ENCODE measurements at places on chromosomes 1 and 21.

- no peak for DNase-seq
Observed at GRCh38 chr1:172219966-172220365, 200.5 kb upstream of the C1orf105 start.

GRCh38 chr1:32219022-32219421 is 3.1 kb downstream of the TMEM234 start:
- DNase-seq: peak; percentile 44

DNA sequence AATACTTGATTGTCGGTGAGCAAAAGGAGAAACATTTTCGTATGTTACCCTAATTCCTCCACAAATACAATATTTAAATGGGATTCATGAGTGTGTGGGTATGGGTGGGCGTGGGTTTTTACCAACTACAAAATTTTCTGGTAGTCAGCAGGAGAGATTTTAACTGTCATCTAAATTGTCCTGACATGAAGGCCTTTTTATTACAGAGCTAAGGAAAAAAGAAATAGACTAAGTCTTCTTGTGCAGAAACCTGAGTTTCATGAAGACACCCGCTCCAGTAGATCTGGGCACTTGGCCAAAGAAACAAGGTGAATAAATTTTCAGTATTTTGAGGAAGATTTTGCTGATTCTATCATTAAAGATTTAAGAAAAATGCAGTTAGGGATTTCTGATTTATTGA is 752 bp downstream of the RGS18 start:
- no peak for DNase-seq

DNA sequence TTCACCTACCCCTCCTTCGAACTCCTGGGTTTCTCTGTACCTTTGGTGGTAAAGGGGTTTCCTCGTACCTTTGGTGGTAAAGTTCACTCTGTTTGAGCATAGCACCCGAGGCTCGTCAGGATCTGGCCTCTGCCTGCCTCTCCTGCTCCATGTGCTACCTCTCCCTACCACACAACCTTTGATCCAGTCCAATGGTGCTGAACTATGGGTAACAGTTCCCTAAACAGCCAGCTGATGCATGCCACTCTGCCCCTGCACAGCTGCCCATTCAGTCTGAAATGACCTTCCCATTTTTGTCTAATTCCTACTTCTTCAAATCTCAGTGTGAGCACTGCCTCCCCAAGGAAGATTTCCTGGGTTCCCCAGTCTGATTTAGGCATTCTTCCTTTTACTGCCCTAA is 14.0 kb downstream of the OVAAL start:
- no peak for DNase-seq

- DNase-seq: peak; percentile 45
Observed at GRCh38 chr1:53550201-53550741, 91.1 kb downstream of the DMRTB1 start.

DNA sequence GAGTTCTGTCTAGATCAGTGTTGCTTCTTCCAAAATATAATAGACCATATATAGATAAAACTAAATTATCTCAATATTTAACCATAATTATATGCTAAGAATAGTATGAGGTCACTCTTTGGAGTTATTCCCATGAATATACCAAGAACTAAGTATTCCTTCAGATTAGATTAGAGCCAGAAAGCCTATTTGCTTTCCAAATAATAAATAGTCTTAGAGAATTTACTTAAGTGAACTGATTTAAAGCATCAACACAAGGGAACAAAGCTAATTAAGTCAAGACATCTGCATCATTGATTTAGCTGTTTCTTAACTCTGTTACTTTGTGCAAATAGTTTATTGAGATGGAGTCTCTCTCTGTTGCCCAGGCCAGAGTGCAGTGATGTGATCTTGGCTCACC is 35.7 kb downstream of the FNBP1L start:
- DNase-seq: no peak

DNA sequence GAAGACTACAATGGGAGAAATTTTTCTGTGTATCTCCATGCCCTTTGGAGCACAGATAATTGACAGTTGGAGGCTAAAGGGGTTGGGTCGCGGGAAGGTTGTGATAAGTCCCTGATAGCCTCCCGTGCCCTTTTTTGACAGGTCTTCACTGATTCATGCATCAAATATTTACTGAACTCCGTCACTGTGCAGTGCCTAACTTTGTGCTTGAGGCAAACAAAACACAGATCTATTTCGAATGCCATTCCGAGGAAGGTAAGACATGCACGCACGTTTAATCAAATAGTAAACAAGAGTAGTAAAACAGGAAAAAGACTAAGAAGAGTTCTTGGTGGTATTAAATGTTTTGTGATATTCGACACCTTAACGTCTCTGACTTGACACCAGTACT is 494 bp upstream of the PIP5K1A start:
- no peak for DNase-seq

GRCh38 chr1:201619513-201619912 is 80.6 kb downstream of the NAV1 start:
- no peak for DNase-seq

DNA sequence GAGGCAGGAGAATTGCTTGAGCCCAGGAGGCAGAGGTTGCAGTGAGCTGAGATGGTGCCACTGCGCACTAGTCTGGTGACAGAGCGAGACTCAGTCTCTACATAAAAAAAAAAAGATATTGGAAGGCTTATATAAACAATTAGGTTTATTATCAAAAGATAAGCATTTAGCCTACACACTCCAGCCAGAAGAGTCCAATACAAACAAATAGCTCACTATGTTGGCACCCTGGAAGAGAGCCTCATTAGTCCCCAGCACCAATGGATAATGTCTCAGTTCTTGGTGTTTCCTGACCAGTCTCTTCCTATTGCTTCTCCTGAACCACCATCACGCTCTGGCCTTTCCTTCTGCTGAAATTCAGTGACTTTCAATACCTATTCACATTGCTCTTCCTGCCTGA is 48.6 kb upstream of the ATP1A1 start:
- no peak for DNase-seq

- peak; percentile 33 for DNase-seq
Observed at GRCh38 chr1:53765657-53766056, 26.7 kb upstream of the GLIS1 start.

DNA sequence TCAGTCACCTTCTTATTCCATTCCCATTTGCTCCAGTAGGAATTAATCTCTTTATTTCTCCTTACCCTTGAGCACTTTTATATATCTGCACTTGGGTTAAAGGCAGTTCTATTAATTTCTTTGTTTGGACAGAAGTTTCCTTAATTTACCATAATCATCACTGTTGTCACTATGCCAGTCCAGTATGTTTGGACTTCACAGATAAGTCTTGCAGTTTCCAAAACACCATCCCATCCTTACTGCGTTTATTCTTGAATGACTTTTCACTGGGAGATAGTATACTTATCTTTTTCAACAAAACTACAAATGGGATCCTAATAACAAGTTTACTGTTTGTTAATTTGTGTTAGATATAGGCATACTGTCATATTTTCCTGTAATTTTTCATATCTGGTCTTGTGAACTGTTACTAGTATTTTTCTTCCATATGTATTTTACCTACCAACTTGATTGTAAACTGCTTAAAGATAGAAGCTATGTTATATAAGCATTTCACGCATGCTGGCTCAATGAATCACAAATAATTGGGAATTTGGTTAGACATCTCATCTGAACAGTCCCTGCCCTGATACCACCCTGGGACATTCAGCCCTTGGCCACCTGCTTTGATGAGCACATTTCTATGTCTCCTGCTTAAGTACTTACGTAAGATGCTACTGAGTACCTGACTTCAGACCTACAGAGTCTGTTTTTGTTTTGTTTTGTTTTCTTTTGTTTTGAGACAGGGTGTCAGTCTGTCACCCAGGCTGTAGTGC is 78.2 kb downstream of the OLFML2B start:
- DNase-seq: no peak

DNA sequence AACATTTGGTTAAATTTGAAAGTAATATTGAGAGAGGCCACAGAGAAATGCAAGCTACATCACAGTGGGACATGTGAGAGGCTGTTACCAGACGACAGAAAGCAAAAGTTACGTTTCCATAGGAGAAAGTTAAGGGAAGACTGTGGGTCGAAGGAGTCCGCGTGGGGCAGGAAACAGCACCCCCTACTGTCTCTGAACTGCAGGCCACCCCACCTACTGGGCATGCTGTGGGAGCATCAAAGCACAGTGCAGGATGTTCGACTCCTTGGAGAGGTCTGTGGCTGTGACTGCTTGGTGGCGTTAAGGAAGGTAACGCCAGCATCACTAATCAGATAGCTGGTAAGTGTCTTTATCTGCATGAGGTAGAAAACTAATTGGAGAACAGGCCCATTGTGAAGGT is 123.9 kb downstream of the PTBP2 start:
- peak; percentile 31 for DNase-seq

GRCh38 chr1:31535561-31535960 is 40.8 kb upstream of the TINAGL1 start:
- no peak for DNase-seq

DNA sequence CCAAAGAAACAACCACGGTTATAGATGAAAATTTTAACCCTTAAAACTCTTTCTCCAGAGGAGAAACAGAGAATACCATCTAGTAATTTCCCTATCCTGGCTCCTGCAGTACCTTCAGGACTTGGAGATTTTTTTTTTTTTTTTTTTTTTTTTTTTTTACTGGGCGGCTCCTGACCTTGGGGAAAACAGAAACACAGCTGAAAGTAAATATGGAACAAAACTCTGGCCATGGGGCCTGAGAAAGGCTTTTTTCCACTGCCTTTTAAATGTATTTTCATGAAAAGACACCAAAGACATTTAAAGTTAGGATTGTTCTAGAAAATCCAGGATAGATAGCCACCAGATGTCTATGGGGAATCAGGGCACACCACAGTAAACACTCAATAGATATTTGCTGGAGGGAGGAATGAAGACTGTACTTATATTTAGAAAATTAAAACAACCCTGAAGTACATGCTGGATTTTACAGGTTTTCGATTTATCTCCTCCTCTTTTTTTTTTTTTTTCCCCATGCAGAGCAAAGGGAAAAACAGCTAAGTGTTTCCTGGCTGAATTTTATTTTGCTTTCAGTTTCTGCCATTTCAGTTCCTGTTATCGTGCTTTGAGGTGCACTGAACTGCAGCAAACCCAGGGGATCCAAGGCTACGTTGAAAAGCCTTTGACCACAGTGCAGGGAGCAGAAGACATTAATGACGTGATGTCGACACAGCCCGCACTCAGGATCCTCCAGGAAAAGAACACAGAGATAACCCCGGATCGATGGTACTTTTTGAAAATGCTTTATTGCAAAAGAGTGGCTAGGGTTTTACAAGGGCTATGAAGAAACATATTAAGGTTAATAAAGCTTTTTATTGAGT is 35.7 kb upstream of the CNN3 start:
- peak; percentile 38 for DNase-seq

DNA sequence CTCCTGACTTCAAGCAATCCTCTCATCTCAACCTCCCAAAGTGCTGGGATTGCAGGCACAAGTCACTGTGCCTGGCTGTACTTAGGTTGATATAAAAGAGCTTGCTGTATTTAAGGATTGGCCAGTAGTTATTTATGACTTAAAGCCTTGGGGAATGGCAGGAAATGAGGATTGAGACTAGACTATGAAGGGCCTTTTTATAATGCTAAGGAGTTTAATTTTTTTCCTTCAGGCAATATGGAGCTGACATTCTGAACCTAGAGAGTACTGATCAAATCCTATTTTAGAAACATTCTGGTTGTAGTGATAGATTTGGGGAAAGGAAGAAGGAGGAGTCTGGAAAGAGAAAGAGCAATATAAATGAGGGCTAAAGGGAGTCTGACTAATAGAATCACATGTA is 44.7 kb downstream of the MSH4 start:
- DNase-seq: no peak

GRCh38 chr1:181216591-181216994 is 128.1 kb downstream of the IER5 start:
- no peak for DNase-seq

- no peak for DNase-seq
Observed at GRCh38 chr1:29426701-29427279, 190.5 kb downstream of the PTPRU start.

DNA sequence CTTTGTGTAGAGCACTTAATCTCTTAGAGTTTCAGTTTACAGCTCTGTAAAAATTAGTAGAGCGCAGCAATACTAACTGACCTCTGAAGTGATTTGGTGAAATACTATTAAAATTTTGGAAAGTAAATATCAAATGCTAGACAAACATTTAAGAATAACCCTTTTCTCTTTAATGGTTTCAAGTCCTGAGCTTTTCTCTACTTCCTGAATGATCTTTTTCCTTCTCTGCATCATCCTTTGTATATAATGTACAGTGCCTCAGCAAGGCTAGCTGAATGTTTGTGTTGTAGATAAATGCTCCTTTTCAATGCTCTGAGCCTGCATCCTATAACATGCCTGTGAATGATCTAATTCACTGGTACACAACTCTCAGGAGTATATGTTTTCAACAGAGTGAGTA is 272.9 kb downstream of the ADGRL2 start:
- DNase-seq: no peak

DNA sequence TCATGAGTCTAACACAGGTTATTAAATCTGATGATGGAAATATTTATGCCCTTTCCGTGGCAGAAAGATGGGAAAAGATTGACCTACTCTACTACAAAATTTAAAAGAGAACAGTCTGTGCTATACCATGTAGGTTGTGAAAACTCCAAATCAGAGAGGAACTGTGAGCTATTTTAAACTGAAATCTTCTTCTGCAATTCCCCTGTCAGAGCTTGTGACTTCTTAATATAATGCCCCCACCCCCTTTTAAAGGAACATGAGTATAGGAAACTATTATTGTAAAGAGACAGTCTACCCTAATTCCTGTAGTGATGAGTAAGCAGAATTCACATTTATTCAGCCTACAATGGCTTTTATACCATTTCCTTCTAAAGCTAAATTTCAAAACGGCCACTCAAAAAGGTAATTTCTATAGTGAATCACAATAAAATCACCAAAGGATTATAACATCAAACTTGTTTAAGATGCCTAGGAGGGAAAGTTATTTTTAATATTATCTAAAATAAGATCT is 11.7 kb downstream of the DSCAM start:
- DNase-seq: no peak

DNA sequence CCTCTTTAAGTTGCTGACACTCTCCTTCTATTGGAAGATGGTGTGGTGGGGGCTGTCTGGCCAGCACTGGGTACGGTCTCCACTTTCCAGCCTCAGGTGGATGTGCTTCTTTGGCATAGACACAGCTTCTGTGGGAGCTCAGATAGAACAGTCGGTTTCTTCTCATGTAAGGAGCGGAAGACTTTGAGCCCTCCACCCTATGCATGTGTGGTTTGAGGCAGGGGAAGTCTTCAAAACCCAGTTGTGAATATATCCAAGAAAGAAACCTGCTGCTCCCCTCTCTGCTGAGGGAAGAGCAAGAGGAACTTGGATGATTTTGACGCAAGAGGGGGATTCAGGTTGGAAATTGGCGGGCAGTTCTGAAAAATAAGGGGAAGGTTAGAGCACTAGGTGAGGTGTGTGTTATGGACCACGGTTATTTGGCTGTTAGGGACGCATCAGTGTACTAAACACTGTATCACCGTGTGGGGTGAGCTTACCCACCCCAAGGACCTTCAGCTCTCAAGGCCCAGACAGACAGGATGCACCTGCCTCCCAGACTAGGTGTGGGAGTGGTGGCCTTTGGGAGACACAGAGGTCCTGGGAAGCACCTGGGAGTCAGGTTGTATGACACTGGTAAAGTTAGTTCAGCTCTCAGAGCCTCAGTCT is 36.2 kb downstream of the IL6R start:
- no peak for DNase-seq

GRCh38 chr1:72010094-72010431 is 272.3 kb downstream of the NEGR1 start:
- DNase-seq: no peak
